ENCODE measurements at places on chromosomes 1 and 21. TPM values are rescaled to one million over a fixed set of nuclear protein-coding genes. Genes with fewer than 3 reads are reported as not detected.

The TMEM82 gene
- total RNA-seq = not detected

The GBP1 gene
- total RNA-seq = 14.6 TPM

The TMEM52 gene
- total RNA-seq = 0.54 TPM

The OR2T33 gene
- total RNA-seq = not detected

The BACE2 gene
- 24.6 TPM for total RNA-seq

The WDR64 gene
- not detected for total RNA-seq

The TNFRSF8 gene
- 0.18 TPM for total RNA-seq

The SCP2 gene
- 179 TPM for total RNA-seq

The ZNF672 gene
- total RNA-seq = 15.2 TPM

The RNU1-3 gene
- total RNA-seq = not detected

The IGSF3 gene
- total RNA-seq = 7.4 TPM

The SPRR1A gene
- total RNA-seq = not detected

The C1orf185 gene
- total RNA-seq = not detected

The FABP3 gene
- 2.2 TPM for total RNA-seq

The FAM177B gene
- not detected for total RNA-seq

The HPCAL4 gene
- total RNA-seq = under 0.01 TPM

The GJA8 gene
- total RNA-seq = not detected

The KRTAP7-1 gene
- not detected for total RNA-seq

The NOC2L gene
- 68.4 TPM for total RNA-seq

The ZNF683 gene
- not detected for total RNA-seq

The MMP23B gene
- 15.7 TPM for total RNA-seq

The NIBAN1 gene
- total RNA-seq = 13.8 TPM

The ACKR1 gene
- 2.4 TPM for total RNA-seq

The LCE2C gene
- total RNA-seq = not detected

The UBL4B gene
- total RNA-seq = not detected

The STIL gene
- total RNA-seq = 4.9 TPM

The CYP2J2 gene
- total RNA-seq = not detected

The GREM2 gene
- total RNA-seq = not detected

The CELA2A gene
- not detected for total RNA-seq

The FNDC5 gene
- 0.16 TPM for total RNA-seq

The EDEM3 gene
- total RNA-seq = 27.1 TPM

The NUP210L gene
- total RNA-seq = not detected

The DCST2 gene
- 0.18 TPM for total RNA-seq

The AJAP1 gene
- not detected for total RNA-seq

The PGLYRP3 gene
- total RNA-seq = not detected

The CACHD1 gene
- total RNA-seq = 3.4 TPM

The SPRR4 gene
- not detected for total RNA-seq

The ZMYND12 gene
- total RNA-seq = 0.81 TPM

The TNNT2 gene
- total RNA-seq = not detected

The ATP1A4 gene
- not detected for total RNA-seq

The ILF2 gene
- 128 TPM for total RNA-seq

The TAS1R1 gene
- not detected for total RNA-seq

The SPATA45 gene
- not detected for total RNA-seq

The CAPN9 gene
- not detected for total RNA-seq

The MRPS6 gene
- 13.3 TPM for total RNA-seq

The TFF2 gene
- total RNA-seq = not detected

The XKR8 gene
- total RNA-seq = 3.2 TPM

Measured in cardiac atrium fibroblast (primary cell).